ENCODE measurements at places on chromosomes 6 and 20. TPM values are rescaled to one million over a fixed set of nuclear protein-coding genes. Genes with fewer than 3 reads are reported as not detected.

The FITM2 gene
- total RNA-seq: 10.2 TPM

The MUCL3 gene
- not detected for total RNA-seq

DNA sequence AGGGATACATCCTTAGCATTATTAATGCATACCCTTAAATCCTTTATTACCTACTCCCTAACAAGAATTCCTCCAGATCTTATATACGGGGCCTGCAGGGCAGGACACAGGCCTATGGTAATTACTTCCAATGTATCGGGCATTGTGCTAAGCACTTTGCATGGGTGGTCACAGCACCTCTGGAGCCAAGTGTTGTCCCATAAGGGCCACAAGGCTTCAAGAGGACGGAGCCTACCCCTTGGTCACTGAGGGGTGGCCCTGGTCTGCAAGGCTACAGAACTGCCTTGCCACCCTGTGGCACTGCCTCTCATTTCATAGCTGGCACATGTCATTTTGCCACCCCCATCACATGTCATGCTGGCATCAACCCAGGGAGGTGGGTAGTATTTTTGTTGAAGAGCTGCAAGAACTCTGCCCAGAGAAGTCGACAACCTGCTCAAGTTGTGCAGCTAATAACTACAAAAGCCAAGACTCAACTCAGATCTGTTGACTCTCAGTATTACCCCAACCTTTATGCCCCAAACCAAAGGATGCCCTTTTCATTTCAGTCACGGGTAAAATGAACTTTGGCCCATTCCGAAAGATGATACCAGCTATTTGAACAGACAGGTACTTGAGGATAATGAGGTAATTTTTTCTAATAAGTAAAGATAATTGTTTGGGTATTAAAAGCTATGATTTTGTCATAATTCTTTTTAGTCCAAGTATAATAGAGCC, 144.1 kb upstream of the AKAP12 start:
- no peak for DNase-seq

DNA sequence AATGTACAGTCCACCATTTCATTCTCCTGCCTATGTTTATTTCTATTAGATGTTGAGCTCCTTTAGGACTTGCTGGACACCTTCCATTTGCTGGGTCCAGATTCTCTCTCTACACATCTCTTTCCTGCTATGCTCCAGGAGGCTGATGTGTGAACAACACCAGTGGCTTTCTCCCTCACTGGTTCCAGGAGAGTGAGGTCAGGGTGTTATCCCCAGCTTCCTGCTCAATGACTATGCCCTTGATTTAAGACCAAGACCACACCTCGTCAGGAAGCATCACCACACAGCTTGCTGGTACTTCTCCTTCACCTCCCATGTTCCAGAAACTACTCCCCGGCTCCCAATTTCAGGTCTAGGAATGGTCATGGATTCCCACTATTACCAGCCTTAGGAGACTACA, 31.3 kb upstream of the E2F3 start:
- no peak for DNase-seq

DNA sequence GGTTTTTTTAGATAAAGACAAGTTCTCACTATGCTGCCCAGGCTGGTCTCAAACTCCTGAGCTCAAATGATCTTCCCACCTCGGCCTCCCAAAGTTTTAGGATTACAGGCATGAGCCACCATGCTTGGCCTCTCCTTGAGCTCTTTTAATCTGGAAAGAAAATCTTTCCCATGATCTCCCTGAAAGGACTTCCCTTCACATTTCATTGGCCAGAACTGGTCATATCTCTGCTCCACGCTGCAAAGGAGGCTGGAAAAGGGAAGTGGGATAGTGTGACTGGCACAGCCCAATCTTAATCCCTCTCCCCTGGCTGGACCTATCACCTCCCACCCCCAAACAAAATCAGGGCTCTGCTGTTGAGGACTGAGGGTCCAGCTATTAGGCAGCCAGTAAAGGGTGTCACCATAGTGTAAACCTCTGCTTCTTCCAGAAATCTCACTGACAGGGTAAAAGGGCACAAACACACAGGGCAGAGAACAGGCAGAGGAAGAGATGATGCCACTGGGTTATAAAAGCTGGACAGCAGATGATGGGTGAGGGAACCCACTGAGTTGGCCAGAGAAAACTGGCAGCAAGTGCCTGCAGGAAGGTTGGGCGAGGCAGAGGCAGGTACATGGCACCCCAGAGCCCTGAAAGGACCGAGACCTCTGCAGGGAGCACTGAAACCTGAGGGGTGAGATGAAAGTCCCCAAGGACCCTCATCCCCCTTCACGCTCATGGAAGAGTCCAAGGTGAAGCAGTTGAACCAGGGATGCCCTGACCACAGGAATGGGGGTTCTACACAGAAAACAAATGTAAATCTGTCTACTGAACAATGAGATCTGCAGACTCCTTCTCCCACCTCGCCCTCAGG, 83.1 kb upstream of the PTPN1 start:
- no peak for DNase-seq

DNA sequence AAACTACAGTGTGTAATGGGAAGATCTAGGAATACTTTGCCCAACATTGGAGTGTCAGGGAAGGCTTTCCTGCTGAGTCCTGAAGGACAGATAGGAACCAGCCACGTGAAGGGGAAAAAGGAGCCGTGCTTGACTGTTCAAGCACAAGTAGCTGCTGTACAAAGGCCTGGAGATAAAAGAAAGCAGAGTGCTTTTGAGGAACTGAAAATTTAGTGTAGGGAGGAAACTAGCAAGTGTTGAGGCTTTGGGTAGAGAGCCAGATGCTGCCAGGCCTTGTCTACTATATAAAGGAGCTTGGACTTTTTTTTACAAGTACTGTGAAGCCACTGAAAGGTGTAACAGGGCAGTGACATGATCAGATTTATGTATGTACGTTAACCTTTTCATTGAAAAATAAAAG, 39.0 kb downstream of the DSE start:
- DNase-seq: no peak

GRCh38 chr6:96990462-96990861, 65.9 kb downstream of the KLHL32 start:
- DNase-seq: no peak

The FBXL4 gene
- total RNA-seq: 16.0 TPM

The WFDC2 gene
- 124 TPM for total RNA-seq

GRCh38 chr6:45650524-45651135, 272.9 kb upstream of the SUPT3H start:
- DNase-seq: no peak

GRCh38 chr6:4611429-4612129, 164.6 kb upstream of the CDYL start:
- DNase-seq: no peak

DNA sequence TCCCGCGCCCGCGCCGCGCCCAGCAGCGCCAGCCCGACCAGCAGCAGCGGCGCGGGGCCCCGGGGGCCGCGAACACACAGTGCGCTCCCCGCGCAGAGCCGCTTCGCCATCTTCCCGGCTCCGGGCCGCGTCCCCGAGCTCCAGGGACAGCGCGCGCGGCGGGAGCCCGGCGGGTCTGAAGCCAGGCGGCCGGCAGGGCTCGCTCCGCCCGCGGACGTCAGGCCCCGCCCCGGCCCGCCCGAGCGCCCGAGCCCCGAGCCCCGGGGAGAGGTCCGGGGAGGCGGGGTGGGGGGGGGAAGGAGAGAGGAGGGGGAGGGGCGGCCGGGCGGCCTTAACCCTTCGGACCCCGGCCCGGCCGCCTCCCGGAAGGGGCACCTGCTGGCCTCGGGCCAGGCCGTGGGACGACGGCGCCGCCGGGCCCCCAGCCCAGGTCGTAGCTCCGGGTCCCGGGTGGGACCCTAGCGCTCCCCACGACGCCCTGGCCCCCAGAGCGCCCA, at the start of gene LAMA5:
Gene LAMA5 (minus strand): TSS at position 177 of the 497 bp plus-strand sequence. CDS start 67 bp downstream, at position 110.
- no peak for DNase-seq

DNA sequence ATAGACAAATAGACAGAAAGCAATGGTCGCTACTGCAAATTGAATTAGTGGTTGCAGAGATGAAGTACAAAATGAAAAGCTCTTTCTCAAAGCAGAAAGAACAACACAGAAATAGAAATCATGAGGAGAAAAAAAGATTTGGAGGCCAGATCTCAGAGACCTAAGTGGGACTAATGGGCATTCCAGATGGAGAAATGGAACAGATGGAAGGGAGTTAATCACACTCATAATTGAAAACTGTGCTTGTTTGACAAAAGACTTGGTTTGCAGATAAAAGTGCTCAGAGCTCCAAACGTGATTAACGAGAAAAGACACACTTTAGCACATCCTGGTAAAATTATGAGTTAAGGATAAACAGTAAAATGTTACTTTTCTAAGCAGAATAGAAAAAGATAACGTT, 58.1 kb upstream of the SNRPB2 start:
- no peak for DNase-seq

- DNase-seq: no peak
Observed at GRCh38 chr20:34001378-34001777, 7.7 kb downstream of the RALY start.

The FERMT1 gene
- total RNA-seq: 79.7 TPM

- DNase-seq: no peak
Observed at GRCh38 chr6:515267-515666, 123.7 kb downstream of the IRF4 start.

- DNase-seq: no peak
Observed at GRCh38 chr20:12276011-12276673, 358.4 kb downstream of the BTBD3 start.

- DNase-seq: no peak
Observed at GRCh38 chr6:148814869-148815268, 68.0 kb downstream of the UST start.

DNA sequence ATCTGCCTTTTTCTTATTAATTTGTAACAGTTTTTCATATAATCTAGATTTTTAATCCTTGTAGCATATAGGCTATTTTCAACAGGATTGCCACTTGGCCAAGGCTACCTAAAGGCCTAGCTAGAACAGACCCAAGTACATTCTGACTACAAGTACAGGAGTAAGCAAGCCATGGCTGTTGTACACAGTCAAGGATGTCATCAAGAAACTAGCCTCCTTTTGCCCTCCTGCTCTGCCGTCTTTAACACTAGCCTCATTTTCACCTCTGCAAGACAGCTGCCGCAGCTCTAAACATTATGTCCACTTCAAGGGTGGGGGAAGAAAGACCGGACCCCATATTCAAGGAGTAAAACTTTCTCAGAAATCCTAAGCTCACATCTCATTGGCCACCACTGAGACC, 45.1 kb downstream of the EPB41L2 start:
- no peak for DNase-seq

The GJA1 gene
- total RNA-seq: 8.3 TPM

DNA sequence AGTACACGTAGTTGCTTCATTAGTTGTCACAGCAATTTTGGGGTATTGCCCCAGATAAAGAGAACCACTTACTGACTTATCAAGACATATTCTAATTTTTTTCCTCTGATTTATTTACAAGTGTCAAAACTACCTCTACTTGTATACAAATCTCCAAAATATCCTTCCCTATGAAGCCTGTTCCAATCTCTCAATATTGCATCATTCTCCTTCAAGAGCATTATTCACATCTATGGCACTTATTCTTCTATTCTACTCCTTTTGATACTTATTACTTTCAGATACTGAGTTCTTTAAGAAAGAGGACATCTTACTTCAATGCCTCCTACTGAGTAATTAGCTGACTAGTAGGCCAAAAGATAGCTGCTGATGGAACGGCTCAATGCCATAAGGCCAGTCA, 105.2 kb downstream of the SMLR1 start:
- DNase-seq: no peak

GRCh38 chr6:138600726-138601125, 101.4 kb upstream of the NHSL1 start:
- no peak for DNase-seq

- DNase-seq: no peak
Observed at GRCh38 chr20:52269321-52269720, 77.7 kb upstream of the ZFP64 start.

The SLC17A3 gene
- total RNA-seq: not detected

The GATA5 gene
- total RNA-seq: not detected

The RIPOR3 gene
- 3.9 TPM for total RNA-seq
